ENCODE measurements at places on chromosomes 4 and X.

- no peak for DNase-seq
Observed at GRCh38 chr4:141447761-141448160, 188.6 kb upstream of the IL15 start.

GRCh38 chr4:80154545-80154933 lies 42.8 kb upstream of the PRDM8 start:
- DNase-seq = no peak

DNA sequence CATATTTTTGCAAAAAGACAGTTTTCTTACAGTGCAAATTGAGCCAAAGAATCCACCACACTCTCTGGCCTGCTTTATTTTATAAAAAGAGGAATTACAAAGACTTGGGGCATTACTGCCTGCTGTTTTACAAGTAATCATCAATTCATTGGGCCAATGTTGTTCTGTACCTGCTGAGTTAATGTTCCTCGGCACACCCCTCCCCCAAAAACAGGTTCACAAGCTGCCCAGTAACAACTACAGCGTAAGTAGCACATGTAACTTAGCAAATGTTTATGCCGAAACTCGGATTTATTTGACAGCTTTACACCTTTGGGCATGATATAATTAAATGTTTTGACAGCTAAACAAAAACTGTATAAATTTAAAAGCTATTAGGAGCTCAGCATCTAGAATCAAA lies 214.6 kb upstream of the MAB21L2 start:
- DNase-seq = no peak

DNA sequence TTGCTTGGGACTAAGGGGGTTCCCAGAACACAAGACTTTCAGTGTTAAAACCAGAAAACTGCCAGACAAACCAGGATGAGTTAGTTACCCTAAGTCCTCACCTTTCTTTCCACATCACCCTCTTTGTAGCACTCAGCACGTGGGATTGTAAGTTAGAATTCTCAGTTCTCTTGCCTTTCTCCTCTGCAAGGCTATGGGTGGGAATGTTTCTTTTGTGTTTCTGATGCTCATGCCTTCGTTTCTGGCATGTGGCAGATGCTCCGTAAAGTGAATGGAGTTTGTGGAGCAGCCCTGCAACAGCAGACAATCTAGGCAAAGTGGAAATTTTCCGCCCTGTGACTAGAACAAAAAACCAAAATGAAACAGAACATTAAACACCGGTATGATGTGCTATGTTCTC lies 64.7 kb upstream of the SPP1 start:
- DNase-seq = no peak

DNA sequence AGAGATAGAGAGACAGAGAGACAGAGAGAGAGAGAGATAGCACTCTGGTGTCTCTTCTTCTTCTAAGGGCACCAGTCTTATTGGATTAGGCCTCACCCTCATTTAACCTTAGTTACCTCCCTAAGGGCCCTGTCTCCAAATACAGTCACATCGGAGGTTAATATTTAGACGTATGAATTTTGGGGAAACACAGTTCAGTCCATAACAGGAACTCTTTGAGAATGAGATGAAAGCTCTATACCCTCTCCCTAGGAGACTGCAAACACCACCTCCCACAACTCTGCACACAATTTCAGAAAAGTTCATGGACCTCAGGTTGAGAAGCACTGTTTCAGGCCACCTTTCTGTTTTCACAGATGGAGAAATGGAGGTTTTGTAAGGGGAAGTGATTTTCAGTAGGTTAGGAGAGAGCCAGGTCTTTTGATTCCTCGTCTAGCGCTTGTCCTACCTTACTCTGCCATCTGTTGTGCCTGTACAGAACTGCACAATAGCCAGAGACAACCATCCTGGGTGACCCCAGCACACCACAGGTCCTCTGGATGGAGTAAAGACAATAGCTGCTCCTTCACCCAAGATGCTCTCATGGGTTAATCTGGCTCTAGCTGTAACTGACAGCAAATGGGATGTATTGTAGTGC lies 16.9 kb upstream of the LOC101059915 start:
- no peak for DNase-seq

GRCh38 chr4:87081826-87082225 lies 138.6 kb downstream of the KLHL8 start:
- DNase-seq = no peak
